ENCODE measurements at places on chromosomes 4 and X.

DNA sequence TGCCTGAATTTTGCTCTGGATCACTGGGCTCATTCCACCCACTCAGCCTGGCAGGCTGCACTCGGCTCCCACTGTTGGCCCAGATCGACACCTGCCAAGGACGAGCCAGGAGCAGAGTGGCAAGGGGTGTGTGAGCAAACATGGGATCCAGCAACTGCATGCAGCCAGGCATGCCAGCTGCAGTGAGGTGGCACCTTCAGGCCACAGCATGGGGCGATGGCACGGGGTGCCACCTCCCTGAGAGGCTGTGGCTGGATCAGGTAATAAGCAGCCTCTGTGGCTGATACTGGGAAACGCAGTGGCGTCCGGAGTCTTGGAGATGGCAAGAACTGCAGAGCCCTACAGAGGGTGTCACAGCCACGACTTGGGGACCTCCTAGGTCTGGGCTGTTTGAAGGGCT is 244.5 kb upstream of the FSTL5 start:
- DNase-seq: no peak

DNA sequence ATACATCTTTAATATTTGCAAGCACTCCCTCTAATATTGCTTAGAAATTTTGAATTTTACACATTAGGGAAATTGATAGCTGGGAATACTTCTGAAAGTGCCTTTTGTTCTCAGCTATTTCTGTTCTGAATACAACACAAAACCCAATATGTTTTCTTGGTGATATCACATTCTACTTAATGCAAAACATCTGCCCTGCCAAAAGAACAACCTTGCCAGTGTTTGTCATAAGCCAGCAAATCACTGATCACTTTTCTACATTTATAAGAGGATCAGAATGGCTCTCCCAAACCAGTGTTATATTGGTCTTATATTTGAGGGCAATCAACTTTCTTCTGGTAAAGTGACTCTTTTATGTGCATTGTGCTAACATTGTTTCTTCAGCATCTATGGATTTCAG is 126.8 kb upstream of the APOOL start:
- DNase-seq: no peak

DNA sequence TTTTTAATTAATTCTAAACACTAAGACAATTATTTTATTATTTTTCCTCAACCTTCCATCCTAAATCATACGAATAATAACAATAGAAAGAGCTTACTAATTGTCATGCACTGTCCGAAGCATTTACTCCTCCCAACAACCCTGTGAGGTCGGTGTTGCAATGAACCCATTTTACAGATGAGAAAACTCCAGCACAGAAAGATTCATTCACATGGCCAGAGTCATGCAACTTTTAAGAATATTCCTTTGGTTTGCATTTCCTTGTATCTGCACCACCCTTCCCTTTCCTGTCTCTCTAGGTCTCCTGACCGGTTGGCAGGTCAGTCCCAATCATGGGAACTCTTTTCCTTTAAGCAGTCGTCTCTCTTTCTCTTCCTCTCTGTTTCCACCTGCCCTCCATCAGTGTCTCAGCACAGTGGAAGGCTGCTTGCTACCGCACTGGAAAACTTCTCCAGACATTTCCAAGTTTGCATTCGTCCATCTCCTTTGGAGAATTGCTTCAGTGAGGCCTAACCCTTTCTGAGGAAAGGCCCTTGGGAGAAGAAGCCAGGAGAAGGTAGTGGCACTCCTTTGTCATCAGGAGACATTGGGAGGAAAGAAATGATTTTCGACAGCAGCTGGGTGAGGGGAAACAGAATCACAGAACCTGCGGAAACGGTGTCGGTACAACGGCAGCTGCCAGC is 1.9 kb upstream of the TMSB4X start:
- DNase-seq: no peak

- DNase-seq: no peak
These were observed 199.8 kb upstream of the SFRP2 start for GRCh38 chr4:153988492-153989363.

DNA sequence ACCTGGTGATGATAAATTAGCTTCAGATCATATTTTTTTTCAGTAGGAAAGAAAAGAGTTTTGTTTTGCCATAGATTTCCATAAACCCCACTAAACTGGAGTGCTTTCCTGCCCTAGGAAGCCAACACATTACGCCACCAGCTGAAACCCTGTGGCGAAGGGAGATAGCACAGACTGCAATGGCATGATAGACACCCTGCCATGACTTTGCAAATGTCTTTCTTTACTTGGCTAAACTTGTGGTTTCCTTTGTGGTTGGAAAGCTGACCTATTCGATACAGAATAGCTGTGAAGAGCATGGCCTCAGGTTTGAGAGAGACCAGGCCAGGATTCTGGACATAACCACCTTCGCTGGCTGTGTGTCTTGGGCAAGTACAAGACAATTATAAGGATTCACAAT is 19.1 kb downstream of the MFAP3L start:
- DNase-seq: no peak

DNA sequence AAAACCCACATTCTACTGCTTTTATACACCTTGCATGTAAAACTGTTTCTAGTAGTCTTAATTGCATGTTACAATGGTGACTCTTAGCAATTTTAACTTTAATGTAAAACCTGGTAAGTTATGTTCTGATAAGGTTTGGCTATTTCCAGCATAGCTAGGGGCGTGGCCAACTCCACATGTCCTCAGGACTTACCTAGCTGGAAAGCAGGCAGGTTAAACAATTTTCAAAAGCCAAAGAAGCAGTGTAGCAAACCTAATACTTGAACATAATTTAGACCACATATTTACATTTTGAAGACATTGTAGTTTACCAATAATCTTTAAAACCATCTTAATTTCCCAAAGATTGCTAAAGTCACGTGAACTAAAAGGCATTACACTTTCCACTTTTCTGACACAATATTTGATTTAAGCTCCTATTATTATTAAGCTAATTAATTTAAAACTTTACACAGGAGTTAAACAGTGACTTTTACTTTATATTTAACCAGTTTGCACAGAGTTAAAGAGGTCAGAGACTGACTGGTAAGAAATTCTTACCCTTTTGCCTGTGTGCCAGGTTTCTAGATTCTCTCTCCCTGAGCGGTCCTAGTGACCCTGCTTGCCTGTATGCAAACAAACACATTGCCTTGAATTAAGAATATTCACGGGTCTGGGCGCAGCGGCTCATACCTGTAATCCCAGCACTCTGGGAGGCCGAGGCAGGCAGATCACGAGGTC is 88.2 kb downstream of the GLUD2 start:
- no peak for DNase-seq

GRCh38 chr4:1201851-1202525 is 29.6 kb upstream of the SPON2 start:
- peak; percentile 46 for DNase-seq

GRCh38 chrX:38233891-38234667 is 13.4 kb upstream of the SRPX start:
- DNase-seq: no peak

- no peak for DNase-seq
These were observed 126.6 kb downstream of the PPP4R3C start for GRCh38 chrX:27336466-27337091.

DNA sequence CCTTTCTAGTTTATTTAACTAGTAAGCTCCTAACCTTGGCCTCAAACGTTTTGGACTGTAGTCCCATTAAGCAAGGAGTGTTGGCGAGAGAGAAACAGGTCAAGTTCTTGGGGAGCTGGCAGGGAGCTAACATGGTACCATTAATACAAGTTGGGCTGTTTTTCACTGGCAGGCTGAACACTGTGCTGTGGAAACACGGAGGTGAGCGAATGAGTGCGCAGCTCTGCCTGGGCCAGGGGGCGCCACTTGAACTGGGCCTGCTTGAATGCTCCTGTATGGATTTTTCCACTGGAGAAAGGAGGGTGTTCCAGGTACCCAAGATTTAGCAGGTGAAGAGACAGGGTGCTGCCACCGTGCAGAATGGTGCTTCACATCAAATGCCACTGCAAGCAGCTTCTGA is 7.4 kb upstream of the SMS start:
- no peak for DNase-seq

DNA sequence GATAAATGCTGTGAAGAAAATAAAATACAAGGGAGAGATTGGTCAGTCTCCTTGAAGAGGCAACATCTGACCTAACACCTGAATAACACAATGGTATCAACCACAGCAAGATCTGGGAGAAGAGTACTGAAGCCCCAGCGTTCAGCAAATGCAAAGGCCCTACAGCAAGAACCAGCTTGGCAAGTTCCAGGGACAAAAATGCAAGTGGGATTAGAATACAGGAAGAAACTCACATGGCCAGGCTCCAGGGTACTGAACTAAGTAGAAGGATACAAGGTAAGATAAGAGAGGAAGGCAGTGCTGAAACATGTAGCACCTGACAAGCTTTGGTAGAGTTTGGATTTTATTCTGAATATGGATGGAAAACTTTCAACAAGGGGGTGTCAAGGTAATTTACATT is 3.6 kb downstream of the SMIM14 start:
- DNase-seq: no peak

DNA sequence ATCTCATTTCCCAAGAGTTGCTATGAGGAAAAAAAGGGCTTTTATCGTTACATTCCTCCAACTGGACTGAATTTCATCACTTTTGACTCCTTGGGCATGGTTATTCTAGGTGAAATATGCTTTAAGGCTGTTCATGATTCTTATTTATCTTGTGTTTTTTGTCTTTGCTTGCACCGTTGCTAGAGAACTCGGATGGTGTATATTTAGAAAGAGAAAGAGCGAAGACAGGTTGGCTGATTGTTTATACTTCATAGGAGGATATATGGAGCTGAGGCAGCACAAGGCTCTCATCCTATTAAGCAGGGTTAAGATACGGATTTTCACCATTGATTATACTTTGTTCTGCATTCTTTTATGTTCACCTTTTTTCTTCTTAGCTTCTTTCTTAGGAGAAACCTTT is 94.9 kb upstream of the GEMIN8 start:
- no peak for DNase-seq

DNA sequence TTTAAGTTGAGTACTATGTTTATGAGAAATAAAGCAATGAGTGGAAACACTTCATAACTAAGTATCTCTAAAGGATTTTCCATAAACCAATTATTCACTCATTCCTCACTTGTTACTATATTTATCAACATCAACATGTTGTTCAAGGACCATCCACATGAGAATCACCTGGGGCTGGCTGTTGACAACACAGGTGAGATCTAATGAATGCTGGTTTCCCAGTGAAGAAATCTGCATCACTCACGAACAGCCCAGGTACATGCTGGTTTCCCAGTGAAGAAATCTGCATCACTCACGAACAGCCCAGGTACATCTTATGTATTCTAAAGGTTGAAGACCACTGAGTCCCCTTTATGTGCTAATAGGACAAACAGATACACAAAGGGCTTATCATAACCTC is 32.5 kb downstream of the TSPAN5 start:
- DNase-seq: no peak

GRCh38 chr4:25667931-25668557 is 12.4 kb downstream of the SLC34A2 start:
- no peak for DNase-seq

GRCh38 chr4:11746734-11747133 is 318.0 kb upstream of the HS3ST1 start:
- no peak for DNase-seq

GRCh38 chr4:150289881-150290280 is 211.6 kb downstream of the DCLK2 start:
- DNase-seq: no peak

- DNase-seq: no peak
These were observed 781.8 kb downstream of the FAM133A start for GRCh38 chrX:94455782-94456181.

- no peak for DNase-seq
These were observed 93.1 kb downstream of the PSAPL1 start for GRCh38 chr4:7341491-7342222.

- no peak for DNase-seq
These were observed 68.0 kb downstream of the ACOX3 start for GRCh38 chr4:8372506-8372905.

GRCh38 chrX:3440981-3441380 is 94.5 kb upstream of the MXRA5 start:
- no peak for DNase-seq

GRCh38 chrX:16946971-16947562 is 609 bp downstream of the REPS2 start:
- DNase-seq: no peak

GRCh38 chrX:50165727-50166126 is 35.1 kb downstream of the AKAP4 start:
- DNase-seq: no peak

DNA sequence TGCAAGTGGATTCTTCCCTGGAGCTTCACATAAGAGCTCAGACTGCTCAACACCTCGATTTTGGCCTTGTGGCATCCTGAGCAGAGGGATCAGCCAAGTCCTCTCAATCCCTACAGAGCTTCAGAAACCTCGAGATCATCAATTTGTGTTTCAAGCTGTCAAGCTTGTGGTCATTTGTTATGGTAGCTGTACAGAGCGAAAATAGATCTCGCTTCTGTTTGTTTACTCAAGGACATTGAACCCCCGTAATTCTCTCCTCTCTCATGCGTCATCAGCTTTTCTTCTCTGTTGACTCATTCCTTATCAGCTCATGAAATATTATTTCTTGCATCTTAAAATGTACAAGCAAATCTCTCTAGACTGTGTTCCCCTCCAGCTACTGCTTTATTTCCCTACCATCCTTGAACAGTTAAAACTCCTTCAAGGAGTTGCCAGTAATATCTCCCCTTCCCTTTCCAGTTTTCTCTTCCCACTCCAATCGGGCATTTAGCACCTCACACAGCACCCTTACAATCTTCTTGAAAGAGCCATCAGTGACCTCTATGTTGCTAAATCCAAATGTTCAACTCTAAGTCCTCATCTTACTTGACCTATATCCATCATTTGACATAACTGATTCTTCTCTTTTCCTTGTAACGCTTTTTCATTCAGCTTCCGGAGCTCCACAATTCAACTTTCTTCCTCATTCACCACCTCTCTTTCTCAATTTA is 106.2 kb upstream of the FAT1 start:
- DNase-seq: no peak

GRCh38 chrX:46256875-46257274 is 288.3 kb downstream of the ZNF674 start:
- no peak for DNase-seq

- no peak for DNase-seq
These were observed 6.1 kb downstream of the LIAS start for GRCh38 chr4:39464886-39465501.

DNA sequence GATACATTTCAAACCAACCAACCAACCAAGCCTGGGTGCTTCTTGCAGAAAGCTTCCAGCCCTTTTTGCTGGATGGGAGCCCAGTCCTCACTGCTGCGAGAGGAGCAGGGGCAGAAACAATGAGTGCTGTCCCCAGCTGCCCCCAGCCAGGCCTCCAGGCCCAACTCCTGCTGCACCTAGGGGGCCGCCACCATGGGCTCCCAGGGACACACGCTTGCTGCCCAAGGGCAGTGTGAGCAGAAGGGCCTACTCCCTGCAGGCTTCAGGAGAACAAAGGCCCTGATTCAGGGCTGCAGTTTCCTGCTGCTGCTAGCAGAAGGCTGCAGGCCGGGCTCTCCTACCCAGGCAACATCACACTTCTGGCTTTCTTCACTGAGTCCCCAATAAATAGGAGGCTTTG is 37.7 kb upstream of the ENPP6 start:
- DNase-seq: no peak

- DNase-seq: no peak
These were observed 56.6 kb downstream of the ZNF827 start for GRCh38 chr4:145881989-145882388.
